ENCODE measurements at places on chromosomes 12 and 14.

DNA sequence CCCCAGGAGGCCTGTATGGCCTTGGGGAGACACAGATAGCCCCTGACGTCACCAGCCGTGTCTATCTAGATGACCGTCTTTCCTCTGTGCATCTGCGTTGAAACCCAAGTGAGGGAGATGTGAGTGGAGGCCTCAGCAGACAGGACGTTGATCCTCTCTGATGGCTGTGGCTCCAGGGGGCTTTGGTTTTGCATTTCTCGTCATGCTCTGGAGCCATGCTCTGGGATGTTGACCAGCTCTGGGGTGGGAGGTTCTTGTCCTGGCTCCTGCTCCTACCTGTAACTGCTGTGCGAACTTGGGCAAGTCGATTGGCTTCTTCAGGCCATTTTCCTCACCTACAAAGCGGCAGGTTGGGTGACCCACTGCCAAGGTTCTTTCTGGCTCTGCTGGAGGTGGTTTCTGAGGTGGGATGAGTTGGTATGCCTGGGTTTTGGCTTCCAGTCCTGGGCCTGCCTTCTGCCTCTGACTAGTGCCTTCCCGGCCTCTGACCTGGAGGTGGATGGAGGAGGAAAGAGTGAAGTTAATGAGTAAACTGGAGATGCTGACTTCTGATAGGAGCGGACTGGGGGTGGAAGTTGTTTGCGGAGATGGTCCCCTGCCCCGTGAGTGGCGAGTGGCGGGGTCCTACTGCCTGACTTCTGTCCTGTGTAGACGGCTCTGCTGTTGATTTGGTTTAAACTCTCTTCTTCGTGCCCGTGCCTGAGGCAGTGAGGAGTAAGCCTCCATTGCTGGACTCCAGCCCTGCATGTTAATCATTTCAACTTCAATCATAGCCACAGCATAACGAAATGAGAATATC lies 8.4 kb downstream of the TSPAN9 start:
- DNase-seq, result no peak

- DNase-seq, result no peak
These were observed 227.8 kb downstream of the ZFP36L1 start for GRCh38 chr14:68564826-68565759.

GRCh38 chr12:14849661-14850060 lies 6.3 kb upstream of the ART4 start:
- DNase-seq, result no peak

DNA sequence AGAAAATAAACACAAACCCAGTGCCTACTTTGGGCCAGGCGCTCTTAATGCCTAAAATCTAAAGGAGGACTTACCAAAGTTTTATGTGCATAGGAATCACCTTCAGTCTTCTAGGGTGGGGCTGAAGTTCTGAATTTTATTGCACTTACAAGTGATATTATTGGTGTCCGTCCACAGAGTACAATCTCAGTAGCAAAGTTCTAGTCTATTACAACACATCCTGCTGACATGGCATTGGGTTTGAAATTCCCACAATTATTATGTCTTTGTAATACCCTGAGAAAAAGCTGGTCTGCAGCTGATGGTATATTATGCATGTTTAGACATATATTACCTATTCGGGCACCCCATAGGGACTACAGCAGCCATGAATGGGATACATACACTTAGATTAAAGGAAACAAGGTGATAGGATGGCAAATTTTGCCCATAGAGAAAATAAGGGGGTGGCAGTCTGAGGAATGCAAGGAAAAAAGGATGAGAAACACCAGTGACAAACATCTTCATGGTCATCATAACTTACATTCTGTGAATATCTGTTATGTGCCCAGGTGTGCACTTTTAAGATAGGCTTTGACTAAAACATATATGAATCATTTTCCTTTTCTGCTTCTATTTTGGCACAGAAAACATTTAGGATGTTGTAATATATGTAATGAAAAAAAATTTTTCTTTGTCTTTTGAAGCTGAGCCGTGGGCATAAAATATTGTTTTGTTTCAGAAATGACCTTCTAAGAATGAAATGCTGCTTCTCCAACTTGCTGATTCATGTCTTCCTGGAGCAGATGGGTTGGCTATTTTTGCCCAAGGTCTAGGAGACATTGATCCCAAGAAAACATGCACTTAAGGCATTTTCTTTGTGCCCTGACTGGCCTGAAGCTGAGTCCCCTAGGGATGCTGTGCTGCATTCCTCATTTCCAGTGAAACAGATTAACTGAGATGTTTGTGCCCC lies 27.2 kb upstream of the ALG10 start:
- DNase-seq, result no peak

DNA sequence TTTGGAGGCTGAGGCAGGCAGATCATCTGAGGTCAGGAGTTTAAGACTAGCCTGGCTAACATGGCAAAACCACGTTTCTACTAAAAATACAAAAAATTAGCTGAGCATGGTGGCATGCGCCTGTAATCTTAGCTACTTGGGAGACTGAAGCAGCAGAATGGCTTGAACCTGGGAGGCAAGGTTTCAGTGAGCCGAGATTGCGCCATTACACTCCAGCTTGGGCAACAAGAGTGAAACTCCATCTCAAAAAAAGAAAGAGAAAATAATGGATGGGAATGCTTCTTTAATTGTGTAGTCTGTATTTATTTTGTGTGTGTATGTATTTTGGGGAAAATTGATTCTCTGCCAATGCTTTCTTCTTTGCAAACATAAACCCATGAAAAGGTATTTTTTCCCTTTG lies 32.5 kb downstream of the SRGAP1 start:
- no peak for DNase-seq

DNA sequence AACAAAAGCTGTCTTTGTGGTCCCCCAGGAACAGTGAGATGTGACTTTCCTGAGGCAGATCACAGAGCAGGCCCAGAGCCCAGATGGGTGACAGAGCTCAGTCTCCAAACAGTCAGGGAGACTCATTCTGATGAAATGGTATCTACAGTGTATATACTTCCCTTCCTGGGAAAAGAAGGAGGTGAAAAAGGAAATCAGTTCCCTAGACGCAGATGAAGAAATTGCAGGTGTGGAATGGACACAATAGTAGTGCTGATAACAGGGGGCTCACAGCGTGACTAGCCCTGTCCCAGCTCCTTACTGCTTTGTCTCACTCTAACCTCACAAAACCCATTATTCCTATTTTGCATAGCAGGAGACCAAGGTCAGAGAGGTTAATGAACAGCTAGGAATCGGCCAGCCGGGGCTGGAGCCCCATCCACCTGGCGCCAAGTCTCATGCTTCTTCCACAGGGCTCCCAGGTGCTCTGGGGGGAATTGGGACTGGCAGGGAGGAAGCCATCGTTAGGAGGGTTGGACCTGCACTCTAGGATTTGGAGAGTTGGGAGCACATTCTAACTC lies 11.9 kb downstream of the KCNH3 start:
- no peak for DNase-seq

GRCh38 chr14:36702474-36702873 lies 40.8 kb downstream of the PAX9 start:
- no peak for DNase-seq

GRCh38 chr12:50039151-50039835 lies 14.0 kb upstream of the RACGAP1 start:
- DNase-seq, result peak; percentile 35

- DNase-seq, result no peak
These were observed 127.9 kb downstream of the INSM2 start for GRCh38 chr14:35661875-35662274.

DNA sequence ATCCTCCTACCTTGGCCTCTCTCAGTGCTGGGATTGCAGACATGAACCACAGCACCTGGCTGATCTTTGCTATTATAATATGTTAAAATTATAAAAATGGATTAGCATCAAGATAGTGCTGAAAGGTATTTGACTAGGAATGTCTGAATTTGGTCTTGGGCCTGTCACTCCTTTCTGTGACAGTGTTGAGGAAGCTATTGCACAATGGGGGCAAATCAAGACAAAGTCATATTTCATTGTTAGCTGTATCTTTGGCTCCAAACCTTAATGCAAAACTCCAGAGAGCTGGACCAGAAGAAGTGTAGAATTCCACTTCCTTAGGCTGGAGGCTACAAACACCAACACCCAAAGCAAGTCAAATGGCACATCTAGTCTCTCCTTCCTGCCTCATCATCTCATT lies 42.2 kb downstream of the ZCRB1 start:
- no peak for DNase-seq

- DNase-seq, result no peak
These were observed 138.4 kb downstream of the ADGRD1 start for GRCh38 chr12:131091976-131092691.

DNA sequence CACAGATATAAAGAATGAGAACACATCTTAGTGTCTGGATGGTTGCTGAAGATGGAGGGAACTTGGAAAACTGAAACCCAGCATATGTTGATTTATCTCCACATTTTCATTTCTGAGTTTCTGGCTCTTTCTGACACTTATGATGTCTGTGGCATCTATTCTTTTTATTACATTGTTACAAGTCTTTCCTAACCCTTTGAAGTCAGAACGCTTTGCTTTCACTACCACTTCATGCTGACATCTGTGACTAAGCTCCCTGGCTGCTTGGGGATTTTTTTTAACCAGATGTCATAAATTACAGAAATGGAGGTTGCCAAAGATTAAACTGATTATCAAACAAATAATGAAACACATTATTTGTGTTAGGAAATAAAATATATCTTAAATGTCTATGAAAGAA lies 188.7 kb downstream of the KITLG start:
- peak; percentile 11 for DNase-seq

DNA sequence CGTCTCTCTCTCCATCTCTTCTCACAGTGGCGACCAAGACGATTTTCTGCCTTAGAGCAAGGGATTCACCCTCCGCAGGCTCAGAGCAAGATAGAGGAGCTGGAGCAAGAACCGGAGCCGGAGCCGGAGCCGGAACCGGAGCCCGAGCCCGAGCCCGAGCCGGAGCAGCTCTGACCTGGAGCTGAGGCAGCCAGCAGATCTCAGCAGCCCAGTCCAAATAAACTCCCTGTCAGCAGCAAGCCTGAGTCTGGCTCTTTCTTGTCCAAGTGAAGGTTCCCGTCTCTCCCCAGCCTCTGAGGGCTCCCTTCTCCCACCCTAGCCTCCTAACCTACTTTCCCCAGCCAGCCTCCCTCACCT lies 5.9 kb downstream of the LAG3 start:
- no peak for DNase-seq

- DNase-seq, result no peak
These were observed 629.3 kb upstream of the MDGA2 start for GRCh38 chr14:48304729-48305128.

- peak; percentile 40 for DNase-seq
These were observed 193.4 kb downstream of the ERC1 start for GRCh38 chr12:1184402-1184801.

GRCh38 chr12:56957229-56958052 lies at the start of gene RDH16:
Gene RDH16, minus strand, starts transcription at chr12:56957608. Its CDS starts 146 bp downstream, at chr12:56957462.
- DNase-seq, result no peak

GRCh38 chr12:51911788-51912711 lies 4.7 kb downstream of the ACVRL1 start:
- no peak for DNase-seq

GRCh38 chr12:93002293-93003054 lies 73.4 kb upstream of the EEA1 start:
- DNase-seq, result peak; percentile 95

- no peak for DNase-seq
These were observed 25.0 kb upstream of the NPAS3 start for GRCh38 chr14:32913725-32914124.

DNA sequence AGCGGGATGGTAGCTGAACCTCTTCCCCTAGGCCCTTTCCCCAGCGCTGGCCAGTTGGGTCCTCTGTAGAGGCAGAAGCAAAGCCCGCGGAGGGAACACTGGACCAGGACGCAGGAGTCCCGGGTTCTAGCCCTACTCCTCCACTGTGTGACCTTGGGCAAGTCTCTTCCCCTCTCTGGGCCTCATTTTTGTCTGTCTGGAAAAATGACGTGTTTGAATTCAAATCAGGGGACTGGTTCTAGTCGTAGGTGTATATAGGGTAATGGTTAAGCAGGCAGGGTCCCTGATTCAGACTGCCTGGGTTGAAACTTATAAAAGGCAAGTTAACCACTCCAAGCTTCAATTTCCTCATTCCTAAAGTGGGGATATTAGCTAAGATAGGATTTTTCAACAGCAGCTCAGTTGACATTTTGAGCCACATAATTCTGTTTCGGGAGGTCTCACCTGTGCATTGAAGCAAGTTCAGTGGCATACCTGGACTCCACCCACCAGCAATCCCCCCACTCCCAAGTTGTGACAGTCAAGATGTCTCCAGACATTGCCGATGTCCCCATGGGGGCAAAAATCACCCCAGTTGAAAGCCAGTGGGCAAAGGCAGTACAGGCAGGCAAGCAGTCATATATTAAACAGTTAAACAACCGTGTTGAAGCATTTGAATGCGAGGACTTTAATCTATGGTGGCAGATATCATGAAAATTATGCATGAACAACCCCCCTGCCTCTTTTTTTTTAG lies 899 bp downstream of the TPCN1 start:
- DNase-seq, result no peak

GRCh38 chr14:58537004-58537403 lies 100.8 kb upstream of the DACT1 start:
- DNase-seq, result no peak

DNA sequence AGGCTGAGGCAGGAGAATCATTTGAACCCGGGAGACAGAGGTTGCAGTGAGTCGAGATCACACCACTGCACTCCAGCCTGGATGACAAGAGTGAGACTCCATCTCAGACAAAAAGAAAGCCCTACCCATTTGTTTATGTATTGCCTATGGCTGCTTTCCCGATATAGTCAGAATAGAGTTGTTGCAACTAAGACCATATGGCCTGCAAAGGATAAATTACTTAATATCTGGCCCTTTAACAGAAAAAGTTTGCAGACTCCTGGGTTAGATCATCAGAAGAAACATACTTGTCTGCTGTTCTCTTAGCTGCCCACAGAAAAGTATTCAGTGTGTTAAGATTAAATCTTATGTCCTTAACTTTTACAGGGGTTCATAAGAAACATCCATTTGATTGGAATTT lies 122.4 kb upstream of the VASH1 start:
- no peak for DNase-seq

- DNase-seq, result no peak
These were observed 932.6 kb upstream of the TMEM132C start for GRCh38 chr12:127334365-127334764.

GRCh38 chr12:2719392-2719791 lies 75.4 kb upstream of the FKBP4 start:
- no peak for DNase-seq

- no peak for DNase-seq
These were observed 37.0 kb downstream of the ZFHX2 start for GRCh38 chr14:23514644-23514957.

DNA sequence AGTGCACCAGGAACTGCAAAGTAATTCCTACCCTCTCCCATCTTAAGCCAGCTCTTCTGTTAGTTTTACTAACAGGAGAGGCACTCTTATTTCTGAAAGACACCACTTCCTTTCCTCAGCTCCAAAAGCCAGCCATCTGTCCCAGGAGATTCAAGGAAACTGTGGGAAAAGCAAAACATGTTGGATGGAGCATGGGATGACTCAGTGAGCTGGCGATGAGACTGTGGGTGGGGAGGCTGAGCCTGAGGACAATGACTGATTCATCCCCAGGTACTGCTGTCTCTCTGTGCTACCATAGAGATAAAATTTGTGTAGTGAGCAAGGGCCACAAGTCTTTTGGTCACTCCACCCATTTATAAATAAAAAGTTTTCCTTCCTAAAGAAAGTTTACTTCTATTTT lies 141.4 kb downstream of the MYRFL start:
- DNase-seq, result no peak

Measured in pulmonary artery endothelial cell (primary cell).